ENCODE measurements at places on chromosomes 3 and 15.

DNA sequence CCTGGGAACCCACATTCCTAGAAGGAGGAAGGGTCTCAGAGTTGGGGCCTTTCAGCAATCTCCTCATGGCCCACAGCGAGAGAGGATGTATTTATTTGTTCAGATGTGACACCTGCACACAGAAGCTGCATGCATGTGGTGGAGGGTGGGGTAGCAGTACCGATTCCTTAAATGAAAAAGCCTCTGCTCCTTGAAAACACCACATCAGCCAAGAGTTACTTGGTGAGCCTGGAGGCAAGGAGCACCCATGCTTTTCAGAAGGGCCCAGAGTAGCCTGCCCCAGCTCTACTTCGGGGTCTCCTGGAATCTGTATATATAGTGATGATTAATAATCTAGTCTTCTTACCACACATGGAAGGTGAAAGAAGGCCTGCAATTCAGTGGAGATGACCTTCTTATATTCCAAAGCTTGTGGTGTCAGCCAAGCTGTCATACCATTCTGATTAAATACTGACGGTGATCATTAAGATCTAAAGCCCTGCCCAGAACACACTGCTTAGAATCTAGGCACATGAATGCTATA lies 33.5 kb downstream of the SEMA6D start:
- DNase-seq, result no peak

- no peak for DNase-seq
These were observed 52.9 kb downstream of the CLSTN2 start for GRCh38 chr3:139987908-139988307.

DNA sequence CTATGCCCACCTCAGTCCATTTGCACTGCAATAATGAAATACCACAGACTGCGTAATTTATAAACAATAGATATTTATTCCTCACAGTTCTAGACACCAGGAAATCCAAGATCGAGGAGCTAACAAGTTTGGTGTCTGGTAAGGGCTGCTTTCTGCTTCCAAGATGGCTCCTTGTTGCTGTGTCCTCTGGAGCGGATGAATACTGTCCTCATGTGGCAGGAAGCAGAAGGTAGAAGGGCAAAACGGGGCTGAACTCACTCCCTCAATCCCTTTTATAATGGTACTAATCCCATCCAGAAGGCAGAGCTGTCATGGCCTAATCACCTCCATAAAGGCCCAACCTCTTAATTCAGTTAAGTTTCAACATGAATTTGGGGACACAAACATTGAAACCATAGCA lies 75.3 kb downstream of the P2RY1 start:
- DNase-seq, result no peak

GRCh38 chr3:117355566-117355965 lies 646.0 kb downstream of the TUSC7 start:
- DNase-seq, result no peak

DNA sequence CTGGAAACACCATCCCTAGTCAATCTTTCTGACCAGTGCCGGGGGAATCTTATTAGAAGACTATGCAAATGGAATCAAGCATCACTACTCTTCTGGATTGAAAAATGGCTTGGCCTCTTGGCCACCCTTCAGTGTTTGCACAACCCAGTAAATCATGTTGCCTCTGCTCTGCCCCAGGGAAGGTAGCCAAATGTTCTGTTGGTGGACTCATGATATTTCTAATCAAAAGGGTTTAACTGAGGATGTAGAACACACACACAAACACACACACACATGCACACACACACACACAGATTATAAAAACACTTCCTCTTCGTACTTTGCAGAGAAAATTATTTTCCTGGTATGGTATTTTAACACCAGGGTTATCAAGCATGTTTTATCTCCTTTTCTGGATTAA lies 7.9 kb downstream of the RBP2 start:
- DNase-seq, result no peak

GRCh38 chr3:131630807-131631206 lies 128.0 kb upstream of the MRPL3 start:
- no peak for DNase-seq

DNA sequence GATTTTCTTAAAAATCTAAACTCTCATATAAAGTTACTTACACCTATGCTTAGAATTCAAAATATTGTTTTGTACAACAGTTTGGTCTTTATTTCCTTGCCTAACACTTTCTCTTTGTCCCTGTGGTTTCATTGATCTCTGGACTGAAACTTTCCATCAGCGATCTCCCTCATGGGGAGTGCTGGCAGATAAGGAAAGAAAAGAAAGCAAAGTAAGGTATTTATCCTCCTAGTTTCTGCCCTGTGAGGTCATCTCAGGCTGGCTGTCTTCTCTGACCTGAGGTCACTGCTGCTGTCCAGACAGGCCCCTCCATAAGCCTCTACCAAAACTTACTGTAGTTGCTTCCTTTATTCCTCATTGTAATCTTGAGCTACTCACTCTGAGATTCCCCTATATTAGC lies 57.9 kb upstream of the EPHA6 start:
- no peak for DNase-seq

GRCh38 chr3:13414040-13414729 lies 5.9 kb downstream of the NUP210 start:
- DNase-seq, result peak; percentile 63

- DNase-seq, result no peak
These were observed 107.9 kb downstream of the ATG7 start for GRCh38 chr3:11379824-11380701.

DNA sequence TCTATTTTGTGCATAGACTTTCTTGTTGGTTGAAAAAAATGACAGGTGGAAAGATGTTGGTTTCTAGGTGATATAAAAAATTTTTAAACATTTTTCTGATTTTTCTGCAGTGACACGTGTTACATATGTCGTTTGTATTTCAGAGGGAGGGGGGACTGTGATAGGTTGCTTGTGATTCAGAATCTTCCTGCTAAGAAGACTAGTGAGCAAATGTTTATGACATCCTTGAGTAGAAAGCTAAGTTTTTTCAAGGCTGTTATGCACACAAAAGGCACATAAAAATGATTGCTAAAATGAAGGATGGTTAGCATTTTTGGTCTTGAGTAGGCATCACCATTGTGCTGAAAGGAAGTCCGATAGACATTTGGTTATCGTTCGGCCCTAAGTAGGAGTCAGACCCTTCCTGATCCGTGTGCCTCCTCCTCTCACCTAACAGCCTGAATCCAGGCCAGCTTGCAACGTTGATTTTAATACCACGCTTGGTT lies 1.5 kb downstream of the ZNF639 start:
- no peak for DNase-seq

GRCh38 chr3:149958171-149958796 lies 12.4 kb downstream of the PFN2 start:
- no peak for DNase-seq

DNA sequence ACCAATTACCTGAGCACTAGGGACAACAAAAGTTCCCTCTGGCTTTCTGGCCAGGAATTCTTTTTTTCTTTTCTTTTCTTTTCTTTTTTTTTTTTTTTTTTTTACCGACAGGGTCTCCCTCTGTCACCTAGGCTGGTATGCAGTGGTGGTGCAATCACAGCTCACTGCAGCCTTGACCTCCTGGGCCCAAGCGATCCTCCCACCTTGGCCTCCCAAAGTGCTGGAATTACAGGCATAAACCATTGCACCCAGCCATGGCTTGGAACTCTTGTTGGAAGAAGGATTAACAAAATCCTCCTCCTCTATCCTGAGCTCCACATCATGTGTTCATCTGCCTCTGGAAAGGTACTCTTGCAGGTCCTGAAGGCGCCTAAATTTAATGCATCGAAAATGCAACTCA lies 2.9 kb upstream of the LTF start:
- DNase-seq, result no peak

Data from activated T-helper 1 cell treated with Interleukin-2 at 50 U/mL for 16 hours (primary cell).